Effector memory CD8-positive, alpha-beta T cell (primary cell): ENCODE measurements at places on chromosomes 16 and 17.

- no peak for DNase-seq
These were observed 320.1 kb downstream of the CBLN1 start for GRCh38 chr16:48961546-48961945.

GRCh38 chr17:27398691-27399090, 57.6 kb upstream of the KSR1 start:
- DNase-seq, result no peak

DNA sequence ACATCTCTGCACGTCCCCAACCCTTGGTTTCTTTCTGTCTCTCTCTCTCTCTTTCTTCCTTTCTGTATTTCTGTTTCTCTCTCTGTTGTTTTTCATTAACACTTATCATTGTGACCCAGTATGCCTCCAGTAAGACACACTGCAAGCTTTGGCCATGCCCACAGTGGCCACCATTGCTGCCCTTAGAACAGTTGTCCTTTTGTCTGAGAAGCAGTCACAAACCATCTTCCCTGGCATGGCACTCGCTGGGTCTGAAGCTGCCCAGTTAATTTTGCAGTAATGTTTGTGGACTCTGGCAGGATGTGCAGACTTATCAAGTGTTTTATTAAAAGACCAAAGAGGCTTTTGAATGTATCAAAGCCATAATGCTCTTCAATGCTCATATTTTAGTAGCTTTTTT, 146.9 kb downstream of the MSI2 start:
- DNase-seq, result no peak

GRCh38 chr16:82980810-82981209, 354.0 kb downstream of the CDH13 start:
- no peak for DNase-seq

DNA sequence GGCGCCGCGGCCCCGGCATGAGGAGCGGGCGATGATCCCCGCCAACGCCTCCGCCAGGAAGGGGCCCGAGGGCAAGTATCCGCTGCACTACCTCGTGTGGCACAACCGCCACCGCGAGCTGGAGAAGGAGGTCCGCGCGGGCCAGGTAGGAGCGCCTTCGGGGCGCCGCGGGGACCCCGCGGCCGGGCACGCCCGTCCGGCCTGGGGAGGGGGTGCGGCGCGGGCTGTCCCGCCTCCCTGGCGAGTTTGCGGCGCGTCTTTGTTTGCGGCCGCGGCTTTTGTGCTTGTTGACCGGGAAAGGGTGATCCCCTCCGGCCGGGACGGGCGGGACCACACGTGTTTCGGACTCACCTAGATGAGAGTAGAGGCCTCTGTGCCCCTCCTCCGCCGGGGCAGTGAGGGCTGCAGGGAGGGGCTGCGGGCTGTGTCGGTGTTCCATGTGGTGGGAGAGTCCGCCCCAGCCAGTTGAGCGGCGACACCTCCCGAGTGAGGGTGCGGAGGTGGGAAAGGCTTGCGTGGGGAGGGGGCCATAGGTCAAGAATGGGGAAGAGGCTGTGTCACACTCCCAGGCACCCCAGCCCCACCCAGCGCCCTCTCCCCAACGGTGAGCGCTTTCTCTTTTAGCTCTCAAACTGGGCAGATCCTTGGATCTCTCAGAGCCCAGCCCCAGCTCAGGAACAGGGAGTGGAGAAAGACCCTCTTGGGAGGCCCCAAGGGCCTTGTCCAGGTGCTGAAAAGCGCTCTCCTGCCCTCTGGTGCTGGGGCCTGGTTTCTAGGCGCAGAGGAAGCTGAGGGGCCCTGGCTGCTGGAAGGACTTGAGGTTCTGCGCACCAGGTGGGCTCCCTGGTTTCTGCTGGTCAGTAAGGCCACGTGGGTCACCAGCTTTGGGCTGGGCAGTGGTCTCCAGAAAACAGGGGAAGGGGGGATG, 923 bp downstream of the ANKRD13B start:
- DNase-seq, result no peak

DNA sequence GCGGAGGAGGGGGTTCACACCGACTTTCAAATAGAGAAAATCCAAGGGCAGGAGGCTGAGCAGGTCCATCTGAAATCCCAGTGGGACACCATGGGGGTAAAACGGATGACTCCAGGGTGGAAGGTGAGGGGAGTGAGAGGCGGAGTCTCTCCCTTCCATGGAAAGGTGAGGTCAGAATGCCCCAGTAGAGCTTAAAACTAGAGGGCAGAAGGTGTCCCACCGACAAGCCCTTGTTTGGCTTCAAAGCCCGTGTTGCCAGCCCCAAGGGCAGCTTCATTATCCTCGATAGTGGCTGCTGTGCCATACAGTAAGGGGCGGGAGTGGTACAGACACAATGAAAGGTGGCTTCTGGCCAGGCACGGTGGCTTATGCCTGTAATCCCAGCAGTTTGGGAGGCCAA, 55.7 kb downstream of the CNGB1 start:
- DNase-seq, result no peak

- no peak for DNase-seq
These were observed 2.0 kb downstream of the RRAD start for GRCh38 chr16:66923247-66923731.

GRCh38 chr16:30096862-30097563, 1.0 kb upstream of the YPEL3 start:
- DNase-seq, result no peak

DNA sequence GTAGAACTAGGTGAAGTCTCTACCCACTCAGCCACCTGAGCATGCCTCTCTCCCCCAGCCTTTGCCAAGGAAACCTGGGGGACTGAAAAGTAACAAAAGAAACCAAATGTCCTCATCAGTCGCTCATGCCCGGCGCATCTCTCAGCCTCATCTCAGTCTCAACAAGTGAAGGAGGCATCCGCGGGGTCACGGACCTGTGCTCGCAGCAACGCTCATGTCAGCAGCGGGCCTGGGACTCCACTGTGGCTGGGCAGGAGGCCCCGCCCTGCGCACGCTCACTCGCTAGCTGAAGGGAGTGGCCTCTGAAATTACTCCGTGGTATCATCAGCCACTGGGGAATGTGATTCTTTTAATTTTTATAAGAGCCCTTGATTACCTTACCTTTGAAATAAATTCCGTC, 31.3 kb downstream of the MAP1LC3B start:
- no peak for DNase-seq
